ENCODE measurements at places on chromosomes 13 and 19.

DNA sequence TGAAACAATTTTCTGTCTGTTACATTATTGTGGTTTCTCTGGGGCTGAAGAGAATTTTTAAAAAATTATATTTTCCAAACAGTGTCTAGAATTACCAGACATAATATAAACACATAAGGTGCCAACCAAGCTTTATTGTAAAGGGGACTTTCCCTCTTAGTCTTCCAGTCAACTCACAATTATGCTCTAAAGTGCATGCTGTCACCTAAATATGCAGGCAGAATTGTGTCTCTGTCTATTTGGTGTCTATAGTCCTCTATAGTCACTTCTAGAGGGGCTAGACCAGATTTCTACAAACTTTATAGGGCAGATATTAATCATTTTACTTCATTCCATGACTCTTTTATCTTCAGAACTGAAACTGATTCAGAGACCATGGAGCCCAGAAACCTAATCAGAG is 12.8 kb downstream of the ZNF254 start:
- DNase-seq, result no peak

DNA sequence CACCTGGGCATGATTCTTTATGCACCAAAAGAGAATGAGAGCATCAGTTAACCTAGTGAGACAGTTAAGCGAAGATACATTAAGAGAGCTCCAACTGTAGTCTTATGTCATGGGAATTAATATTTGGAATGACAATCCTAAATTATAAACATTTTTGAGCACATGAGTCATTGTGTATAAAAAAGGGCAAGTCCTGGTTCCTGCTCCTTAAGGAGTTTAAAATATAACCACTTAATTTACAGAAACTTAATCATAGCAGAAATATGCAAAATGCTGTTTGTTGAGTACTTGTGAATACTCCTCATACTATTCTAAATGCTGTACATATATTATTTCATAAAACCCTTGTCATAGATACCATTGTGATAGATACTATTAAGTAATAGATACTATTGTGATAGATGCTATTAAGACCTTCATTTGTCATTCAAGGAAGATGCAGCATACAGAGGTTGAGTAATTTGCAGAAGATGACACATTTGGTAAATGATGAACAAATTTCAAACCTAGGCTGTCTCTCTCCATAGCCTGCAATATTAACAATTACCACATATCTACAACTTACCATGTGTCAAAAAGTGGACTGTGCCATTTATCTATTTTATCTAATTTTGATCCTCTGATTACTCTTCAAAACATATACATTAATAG is 301.0 kb downstream of the TBC1D4 start:
- DNase-seq, result no peak

GRCh38 chr19:19338082-19338481 is 17.5 kb downstream of the MAU2 start:
- no peak for DNase-seq

DNA sequence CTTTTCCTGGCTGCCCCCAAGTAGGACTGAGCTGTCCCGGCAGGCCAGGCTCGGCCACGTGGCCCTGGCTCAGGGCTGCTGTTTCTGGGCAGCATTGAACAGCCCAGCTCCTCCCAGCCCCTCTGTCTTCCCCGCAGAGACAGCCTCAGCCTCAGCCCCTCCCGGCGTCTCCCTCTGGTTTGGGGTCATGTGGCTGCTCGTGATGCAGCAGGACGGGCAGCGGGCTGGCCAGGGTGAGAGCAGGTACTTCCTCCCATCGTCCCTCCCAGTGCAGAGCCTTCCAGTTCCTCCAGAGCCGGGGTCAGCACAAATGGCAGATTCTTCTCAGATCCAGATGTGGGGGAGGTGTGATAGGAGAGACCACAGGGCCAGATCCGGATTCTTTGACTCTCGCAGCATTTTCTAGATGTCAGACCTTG is 114.6 kb downstream of the KDM4B start:
- no peak for DNase-seq

GRCh38 chr13:43030548-43030947 is 7.2 kb downstream of the DNAJC15 start:
- no peak for DNase-seq

- DNase-seq, result no peak
Observed at GRCh38 chr13:56563663-56564062, 577.1 kb upstream of the PRR20A start.

GRCh38 chr13:97266772-97267417 is 44.8 kb downstream of the MBNL2 start:
- no peak for DNase-seq

GRCh38 chr13:99281811-99282263 is 23.7 kb upstream of the GPR18 start:
- DNase-seq, result peak; percentile 81

DNA sequence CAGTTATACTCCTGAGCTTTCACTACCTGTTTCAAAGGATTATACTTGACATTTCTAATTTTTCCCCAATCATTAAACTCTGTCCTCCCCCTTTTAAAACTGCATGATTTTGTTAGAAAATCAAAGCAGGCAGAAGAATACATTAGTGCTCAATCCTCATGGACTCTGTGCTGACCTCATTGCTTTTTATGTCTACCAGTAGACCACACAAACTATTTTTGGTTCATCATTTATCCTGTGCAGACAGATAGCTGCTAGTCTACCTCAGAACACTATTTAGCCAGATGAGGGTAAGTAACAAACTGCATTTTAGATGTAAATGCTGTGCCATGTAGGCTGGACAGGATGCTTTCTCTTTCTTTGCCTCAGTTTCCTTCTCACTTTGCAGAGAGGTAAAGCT is 235.9 kb downstream of the DCT start:
- no peak for DNase-seq

DNA sequence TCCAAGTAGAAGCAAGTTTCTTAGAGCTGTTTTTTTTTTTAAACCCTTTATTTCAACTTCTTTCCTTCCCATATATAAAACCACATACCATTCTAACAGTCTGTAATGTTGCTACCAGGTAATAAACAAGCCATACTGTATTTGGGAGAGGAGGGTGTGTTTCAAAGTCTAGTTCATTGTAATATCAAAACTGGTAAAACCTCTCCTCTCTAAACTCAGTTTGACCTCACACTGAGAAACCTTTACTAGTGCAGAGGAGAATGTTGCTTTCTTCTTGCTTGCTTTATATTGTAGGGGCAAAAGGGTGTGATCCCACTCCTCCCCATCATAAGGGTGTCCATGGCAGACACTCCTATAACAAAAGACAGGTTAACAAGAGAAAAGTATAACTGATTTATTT is 155.1 kb downstream of the GGACT start:
- no peak for DNase-seq

DNA sequence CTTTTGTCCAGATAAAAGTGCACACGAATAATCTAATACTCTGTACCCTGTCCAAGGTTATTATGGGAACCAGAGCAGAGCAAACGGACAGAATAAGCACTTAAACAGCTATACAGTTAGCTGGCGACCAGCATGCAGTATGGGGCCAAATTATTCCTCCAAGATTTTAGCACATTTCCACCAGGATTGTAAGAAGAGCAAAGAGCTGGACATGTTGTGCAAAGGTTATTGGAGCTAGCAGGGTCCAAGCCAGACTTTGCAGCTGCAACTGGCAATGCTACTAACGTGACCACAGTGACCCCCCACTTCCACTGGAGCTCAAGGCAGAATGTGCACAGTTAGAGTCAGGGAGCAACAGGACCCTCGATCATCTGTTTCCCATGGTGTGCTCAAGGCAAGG is 89.9 kb downstream of the COL4A1 start:
- no peak for DNase-seq
